ENCODE measurements at places on chromosomes 16 and 17.

DNA sequence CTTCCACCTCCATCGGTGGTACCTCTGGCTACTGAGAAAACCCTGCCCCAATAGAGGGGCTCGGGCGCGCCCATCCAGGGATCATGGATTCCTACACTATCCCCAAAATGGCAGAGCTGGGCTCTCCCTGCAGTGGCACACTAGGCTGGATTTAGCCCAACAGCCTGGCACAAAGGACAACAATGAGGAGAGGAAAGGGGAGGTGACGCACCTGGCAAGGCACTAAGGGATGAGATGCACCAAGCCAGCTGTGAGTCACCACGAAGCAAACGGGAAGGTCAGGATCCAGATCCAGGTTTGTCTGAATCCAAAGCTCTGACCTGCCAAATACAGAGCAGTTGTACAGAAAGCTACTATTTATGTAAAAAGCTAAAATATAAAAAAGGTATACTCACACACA lies 18.1 kb downstream of the UBE2O start:
- no peak for DNase-seq

DNA sequence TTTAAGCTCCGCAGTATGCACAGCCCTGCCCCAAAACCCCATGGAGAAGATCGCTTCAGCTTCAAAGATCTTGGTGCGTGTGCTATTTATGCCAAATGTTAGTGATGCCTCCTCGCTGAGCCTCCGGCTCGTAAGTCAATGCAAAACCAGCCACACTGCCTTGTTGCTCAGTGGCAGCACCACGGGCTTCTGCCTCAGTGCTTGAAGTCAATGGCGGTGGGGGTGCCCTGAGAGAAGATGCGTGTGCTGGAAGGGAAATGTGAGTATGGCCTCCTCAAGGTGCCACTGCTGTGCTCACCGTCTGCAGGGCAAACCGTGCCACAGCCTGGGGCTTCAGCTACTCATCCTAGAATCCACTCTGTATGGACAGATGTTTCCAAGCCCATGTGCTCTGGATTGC lies 121.9 kb downstream of the XYLT1 start:
- no peak for DNase-seq

DNA sequence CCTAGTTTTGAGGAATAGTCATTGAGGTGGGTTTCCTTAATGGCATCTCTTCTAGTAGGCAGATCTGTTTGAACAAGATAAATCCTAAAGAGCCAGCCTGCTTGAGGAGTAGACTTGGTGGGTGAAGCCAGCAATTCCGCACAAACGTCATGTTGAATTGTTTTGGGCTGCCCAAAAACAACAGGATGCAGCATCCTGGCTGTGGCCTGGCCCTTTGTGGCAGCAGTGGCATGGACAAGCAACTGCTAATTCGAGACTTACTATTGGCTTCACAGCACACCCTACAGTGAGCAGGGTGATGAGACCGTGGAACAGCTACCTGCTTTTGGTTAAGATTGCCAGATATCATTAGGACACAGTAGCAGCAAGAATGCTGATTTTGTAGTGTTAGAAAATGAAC lies 9.3 kb upstream of the VPS4A start:
- no peak for DNase-seq

- DNase-seq: no peak
Measured at GRCh38 chr16:9402293-9402860, 310.9 kb downstream of the HAPSTR1 start.

DNA sequence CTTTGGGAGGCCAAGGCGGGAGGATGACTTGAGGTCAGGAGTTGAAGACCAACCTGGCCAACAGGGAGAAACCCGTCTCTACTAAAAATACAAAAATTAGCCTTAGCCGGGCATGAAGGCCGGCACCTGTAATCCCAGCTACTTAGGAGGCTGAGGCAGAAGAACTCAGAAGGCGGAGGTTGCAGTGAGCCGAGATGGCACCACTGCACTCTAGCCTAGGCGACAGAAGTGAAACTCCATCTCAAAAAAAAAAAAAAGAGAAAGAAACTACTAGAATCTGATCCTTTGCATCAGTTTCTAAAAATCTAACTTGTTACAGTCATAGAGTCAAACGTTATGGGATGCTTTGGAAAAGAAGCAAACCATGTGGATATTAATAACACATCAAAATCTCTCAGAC lies 1.6 kb upstream of the PECAM1 start:
- DNase-seq: no peak

GRCh38 chr16:1899641-1900451 lies 18.4 kb downstream of the HS3ST6 start:
- no peak for DNase-seq

- DNase-seq: no peak
Measured at GRCh38 chr17:19539040-19539399, 5.4 kb downstream of the SLC47A1 start.

GRCh38 chr17:81025741-81026129 lies 9.2 kb upstream of the BAIAP2 start:
- DNase-seq: peak; percentile 43

- DNase-seq: no peak
Measured at GRCh38 chr17:77228241-77228752, 87.5 kb downstream of the SEC14L1 start.

GRCh38 chr17:57517273-57517631 lies 227.8 kb downstream of the CCDC182 start:
- no peak for DNase-seq

DNA sequence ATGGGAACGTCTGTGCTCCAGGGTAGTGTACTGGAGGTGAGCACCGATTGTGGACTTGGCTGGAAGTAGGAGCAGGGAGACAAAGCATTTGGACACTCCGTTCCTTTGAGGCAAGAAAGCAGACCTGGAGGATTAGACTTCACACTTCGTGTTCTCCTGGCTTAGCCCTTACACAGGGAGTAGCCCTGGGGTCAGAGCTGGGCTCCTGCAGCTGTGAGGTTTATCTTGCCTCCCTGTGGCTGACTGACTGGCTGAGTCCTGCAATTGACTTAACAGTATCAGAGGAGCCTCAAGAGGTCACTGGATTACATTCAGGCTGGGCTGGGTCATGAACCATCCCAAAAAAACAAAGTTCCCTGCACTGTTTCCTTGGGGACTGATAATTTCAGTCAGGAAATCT lies 37.1 kb downstream of the MPRIP start:
- no peak for DNase-seq

GRCh38 chr16:85891033-85891775 lies 7.8 kb upstream of the IRF8 start:
- DNase-seq: no peak

DNA sequence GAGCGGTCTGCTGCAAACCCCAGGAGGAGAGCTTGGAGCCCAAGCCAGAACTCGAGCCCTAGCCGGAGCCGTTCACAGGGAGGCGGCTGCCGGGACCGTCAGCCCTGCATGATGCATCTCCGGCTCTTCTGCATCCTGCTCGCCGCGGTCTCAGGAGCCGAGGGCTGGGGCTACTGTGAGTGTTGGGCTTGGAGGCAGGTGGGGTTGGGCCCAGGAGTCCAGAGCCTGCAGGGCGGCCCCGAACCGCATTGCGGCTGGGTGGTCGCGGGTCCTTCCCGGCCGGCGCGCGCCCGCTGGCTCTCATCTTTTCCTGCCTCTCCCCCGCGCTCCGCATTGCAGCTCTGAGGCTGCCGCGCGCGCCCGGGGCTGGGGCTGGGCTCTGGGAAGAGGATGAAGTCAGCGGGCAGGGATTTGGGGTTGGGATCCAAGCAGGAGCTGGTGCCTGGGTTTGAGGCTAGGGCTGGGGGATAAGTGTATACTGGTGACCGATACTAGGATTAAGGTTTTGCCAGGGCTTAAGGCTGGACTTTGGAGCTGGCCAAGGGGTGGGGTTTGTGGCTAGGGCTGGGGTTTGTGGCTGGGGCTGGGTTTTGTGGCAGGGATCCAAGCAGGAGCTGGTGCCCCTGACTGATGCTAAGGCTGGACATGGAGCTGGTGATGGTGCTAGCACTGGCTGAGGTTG lies 532 bp downstream of the CNTNAP1 start:
- DNase-seq: peak; percentile 63

GRCh38 chr16:53080345-53081031 lies 25.7 kb downstream of the CHD9 start:
- peak; percentile 89 for DNase-seq

DNA sequence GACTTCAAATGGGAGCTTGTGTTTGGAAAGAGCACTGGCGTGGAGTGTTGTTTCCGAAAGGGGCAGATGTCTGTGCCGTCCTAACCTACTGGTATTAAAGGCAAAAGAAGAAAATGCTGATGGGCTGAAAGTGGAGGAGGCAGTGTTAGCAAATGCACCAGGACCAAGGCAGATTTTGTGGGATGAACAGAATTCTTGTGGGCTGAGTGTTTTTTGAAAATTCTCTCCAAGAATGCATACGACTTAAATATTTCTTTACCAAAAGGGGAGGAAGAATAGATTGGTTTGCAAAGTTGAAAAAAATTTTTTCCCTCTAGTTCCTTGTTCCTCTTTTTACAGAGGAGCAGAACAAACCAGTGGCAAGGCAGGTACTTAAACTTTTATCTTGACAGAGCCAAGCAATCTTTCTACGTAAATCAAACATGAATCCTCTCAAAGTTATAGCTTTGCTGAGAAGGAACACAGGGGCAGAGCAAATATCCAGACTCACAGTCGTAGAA lies 16.8 kb downstream of the MARCHF10 start:
- DNase-seq: peak; percentile 93

- no peak for DNase-seq
Measured at GRCh38 chr16:79605999-79606398, 5.5 kb upstream of the MAF start.

DNA sequence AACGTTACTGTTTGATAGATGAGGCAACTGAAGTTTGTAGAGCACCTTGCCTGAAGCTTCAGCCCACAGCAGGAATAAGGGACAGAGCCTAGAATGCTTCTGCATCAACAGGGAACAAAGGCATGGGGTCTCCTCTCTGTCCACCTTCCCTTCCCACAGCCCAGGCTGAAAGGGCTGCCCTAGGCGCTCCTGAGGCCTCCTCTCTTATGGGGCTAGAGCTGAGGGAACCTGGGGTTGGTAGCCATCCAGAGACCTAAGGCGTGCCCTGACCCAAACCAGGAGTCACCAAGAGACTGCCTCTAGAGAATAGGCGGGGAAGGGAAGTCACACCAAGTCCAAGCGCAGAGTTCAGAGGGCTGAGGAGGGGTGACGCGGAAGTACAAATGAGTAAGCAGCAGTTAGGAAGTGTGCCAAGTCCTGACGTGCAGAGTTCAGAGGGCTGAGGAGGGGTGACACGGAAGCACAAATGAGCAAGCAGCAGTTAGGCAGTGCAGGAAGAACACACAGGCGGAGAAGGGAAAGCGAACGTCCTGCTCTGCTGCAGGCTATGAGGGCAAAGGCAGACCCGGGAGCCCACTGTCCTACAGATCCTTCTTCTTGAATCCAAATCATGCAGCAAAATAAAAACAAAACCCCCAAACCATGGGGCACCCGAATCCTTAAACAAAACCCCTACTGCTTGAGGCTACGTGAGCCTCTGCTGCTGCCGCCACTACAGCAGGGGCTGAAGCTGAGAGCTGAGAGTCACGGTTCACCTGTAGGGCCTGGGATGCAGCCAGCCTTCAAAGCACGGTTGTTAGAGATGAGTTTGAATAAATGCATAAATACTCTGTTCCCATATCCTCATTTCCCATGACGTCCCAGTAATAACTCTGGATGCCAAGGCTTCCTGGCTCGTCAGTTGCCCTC lies 2.7 kb upstream of the SPG7 start:
- peak; percentile 72 for DNase-seq

DNA sequence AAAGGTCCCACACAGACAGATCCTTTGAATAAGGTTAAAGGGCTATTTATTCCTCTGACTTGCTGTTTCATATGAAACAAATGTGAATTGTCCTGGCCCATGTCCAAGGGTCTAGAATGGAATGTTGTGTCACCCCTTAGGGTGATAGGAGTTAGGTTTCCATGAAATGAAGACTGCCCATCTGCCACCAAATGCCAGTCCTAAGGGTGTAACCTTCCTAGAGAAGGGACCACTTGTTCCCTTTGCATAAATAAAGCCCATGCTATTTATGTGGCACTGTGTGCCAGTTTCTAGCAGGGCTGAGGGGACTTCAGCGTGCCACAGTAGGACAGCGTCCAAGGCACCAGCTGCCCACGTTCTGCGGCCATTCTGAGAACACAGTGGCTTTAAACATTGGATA lies 171.3 kb downstream of the ABCA8 start:
- no peak for DNase-seq

- DNase-seq: no peak
Measured at GRCh38 chr16:1346422-1347285, 5.0 kb downstream of the TSR3 start.

DNA sequence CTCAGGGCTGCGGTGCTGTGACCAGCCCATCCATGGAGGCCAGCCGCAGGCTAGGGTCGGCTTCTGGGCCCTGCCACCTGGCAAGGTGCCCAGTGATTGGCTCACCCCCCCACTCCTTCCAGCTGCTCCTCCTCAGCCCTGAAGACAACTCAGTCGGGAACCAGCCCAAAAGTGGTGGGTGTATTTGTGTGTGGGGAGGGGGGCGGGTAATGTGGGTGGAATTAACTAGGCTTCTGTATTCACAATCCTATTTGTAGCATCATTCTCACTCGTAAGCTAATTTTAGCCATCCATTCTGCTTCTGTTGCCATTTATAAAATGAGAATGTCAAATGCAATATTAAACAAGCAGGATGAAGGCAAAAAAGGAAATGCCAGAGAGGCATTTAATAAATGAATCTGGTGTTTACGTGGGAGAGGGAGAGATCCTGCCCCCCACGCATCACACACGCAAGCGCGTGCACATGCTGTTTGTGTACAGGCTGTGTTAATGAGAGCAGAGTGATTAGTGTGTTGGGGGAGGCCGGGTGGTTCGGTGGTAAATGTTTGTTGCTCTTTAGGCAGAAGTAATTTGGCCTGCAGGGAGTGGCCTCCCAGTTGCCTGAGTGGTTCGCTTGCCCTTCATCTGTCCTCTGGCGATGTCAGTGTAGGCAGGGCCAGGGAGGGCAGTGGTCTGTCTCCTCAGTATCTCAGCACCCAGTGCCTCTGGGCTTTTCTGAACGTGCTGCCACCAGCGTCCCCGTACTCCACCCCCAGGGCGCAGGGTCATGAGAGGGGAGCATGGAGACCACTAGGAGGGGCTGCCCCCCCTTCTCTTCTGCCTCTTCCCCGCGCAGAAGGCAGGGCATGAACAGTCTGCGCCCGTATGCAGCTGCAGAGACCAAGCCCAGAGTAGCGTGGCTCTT lies 140.1 kb downstream of the CCDC182 start:
- peak; percentile 12 for DNase-seq

- no peak for DNase-seq
Measured at GRCh38 chr17:36755586-36755985, 154.2 kb downstream of the MRM1 start.

DNA sequence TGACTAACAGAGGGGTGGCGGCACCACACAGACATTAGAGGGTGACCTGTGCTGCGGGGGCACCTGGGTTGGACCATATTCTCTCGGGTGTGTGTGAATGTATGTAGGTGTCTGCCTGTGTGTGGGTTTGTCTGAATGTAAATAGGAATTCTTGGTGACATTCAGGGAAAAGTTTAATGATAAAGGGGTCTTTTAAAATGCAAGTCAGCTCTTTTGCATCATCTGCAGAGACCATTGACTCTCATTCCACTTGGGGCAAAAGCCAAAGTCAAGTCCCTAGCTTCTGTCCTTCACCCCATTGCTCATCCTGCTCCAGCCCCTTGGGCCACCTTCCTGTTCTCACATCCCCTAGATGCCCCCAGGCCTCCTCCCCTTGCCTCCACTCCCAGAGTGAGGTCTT lies 23.6 kb downstream of the KSR1 start:
- DNase-seq: no peak
